Activated CD4-positive, alpha-beta T cell treated with anti-CD3 and anti-CD28 coated beads, Interleukin-10, Interleukin-2, amounts not matched to agents 100 ng/mL and 50 ng/mL, durations not matched to agents 16 hours and 8 hours (primary cell): ENCODE measurements at places on chromosomes 3 and 15.
A peak's percentile ranks its signal among the peaks of the same experiment; 100 is the strongest.

DNA sequence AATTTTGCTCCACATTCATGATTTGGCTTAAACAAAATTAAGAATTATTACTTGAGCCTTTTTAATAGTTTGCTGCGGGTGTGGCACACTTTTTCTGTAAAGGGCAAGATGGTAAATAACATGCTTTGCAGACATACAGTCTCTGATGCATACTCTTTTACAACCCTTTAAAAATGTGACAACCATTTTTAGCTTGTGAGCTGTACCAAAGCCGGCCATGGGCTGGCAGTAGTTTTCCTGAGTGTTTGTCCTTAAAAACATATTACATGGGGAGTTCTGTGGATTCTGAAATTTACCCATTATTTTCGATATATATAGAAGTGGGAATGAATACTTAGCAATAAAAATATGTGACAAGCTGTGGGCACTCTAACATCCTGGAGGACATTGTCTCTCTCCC lies 163.4 kb downstream of the FNDC3B start:
- no peak for DNase-seq

GRCh38 chr3:4827767-4828166 lies 151.5 kb upstream of the BHLHE40 start:
- no peak for DNase-seq

DNA sequence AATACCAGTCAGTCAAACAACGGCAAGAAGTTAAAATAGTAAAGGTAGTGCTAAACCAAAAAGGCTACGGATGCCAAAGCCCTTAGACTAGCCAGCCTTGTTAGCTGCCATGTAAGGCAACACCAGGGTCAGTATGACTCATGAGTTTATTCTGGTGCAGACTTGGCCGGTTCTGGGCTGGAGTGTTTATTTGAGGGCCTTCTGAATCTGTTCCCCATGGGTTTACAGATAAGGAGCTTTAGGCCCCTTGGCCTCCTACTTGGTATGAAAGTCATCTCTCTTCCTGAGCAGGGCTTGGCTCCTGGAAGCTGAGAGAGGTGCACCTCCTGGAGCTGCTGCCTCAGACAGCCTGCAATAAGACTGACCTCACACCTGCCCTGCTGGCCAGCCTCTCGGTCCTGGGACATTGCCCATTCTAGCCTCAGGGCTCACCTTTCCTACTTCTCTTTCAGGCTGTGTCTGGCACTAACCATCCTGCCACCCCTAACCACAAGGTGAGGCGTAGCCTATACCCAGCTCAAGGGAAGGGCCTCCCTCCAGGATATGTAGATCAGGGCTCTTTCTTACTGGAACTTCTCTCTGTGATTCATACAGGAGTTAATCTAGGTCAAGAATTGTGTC lies 10.4 kb upstream of the RTP1 start:
- DNase-seq = no peak

- DNase-seq = peak; percentile 76
Observed at GRCh38 chr3:125512135-125512920, 7.7 kb downstream of the SNX4 start.

GRCh38 chr15:77416148-77416455 lies 3.8 kb downstream of the PEAK1 start:
- no peak for DNase-seq

DNA sequence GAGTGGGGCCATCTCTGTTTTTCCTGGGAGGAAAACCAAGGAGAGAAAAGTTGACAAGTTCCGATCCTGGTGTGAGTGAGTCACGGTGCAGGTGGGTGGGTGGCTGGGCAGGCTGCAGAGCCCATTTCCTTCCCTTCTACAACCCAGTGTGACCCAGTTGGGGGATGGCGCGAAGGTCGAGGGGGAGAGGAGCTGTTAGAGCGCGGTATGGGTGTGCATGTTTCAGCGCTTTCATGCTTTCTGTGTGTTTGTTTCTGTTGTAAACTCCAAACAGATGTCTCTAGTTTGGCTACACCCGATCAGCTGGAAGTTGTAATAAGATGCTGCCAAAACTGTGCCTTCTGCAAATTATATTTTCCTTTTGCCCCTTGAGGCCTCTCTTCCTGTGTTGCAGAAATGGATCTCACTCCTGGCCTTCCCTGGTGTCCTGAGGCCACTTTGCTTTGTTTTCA lies 3.8 kb downstream of the FAM43A start:
- no peak for DNase-seq

DNA sequence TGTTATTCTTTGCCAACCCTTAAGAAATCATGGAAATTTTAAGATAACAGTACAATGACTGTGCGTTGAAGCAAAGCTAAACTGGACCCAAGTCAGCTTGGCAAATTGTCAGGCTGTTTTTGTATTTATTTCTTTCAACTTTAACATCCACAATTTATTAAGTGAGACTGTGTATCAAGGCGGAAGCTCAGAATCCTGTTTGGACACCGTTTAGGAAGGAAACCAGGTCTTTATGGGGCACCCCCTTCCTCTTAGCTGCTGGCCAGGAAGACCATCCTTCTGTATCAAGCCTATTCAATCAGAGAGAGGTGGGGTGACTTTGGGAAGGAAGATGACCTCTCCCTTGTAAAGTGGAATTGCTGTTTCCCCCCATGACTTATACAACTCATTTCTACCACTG lies 166.0 kb downstream of the MCTP2 start:
- no peak for DNase-seq

DNA sequence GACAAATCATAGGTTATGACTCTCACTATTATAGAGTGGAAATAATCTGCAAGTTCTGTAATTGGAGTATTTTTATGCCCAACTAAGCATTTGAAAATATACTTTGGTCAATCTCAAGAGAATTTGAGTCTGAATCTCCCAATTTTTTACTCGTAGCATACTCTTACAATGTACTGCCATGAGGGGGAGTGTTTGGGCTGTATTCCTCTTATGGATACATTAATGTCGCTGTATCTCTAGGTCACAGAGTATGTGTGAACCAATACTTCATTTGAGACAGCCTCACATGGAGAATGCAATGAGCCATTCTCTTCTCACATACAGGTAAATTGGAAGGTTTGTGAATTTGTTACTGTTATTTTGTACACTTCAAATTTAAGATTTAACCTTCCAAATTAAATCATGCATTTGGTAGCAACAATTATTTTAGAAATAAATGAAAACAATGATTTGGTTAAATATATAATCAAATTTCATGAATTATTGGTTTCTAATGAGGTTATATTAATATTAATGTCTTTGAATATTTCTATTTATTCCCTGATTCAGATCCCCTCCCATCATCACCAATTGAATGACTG lies 5.5 kb upstream of the CD200 start:
- DNase-seq = peak; percentile 75

DNA sequence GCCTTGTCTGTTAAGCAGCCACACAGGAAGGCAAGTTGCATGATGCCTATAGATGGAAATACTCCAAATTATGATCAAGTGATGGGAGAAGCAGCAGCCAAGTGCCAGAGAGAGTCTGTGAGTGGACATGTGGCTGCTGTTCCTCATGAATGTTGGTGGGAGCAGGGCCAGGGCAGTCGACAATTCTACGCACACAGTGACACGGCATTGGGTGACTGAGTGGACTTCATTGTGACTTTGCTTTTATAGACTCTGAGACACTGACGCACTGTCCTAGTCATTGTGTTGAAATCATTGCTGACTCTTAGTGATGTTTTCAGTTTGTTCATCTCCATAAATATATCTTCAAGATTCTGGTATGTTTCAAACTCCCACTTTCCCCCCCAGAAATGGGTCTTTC lies 246.3 kb upstream of the SEMA6D start:
- no peak for DNase-seq

DNA sequence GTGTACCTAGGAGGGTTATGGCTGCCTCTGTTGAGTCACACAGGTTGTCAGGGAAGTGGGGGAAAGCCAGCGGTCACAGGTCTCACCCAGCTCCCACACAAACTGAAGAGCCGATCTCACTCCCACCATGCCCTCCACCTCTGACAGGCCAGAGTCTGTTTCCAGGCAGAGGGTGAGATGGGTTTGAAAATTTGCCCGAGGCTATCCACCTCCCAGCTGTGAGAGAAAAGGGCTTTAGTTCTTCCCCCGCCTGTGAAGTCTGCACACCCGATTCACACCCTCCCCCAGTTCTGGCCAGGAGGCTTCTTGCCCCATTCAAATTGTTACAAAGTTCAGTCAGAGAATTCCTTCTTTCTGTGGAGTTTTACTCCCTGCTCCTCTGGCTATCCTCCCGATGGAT lies 446.9 kb downstream of the EDEM1 start:
- DNase-seq = no peak

- DNase-seq = no peak
Observed at GRCh38 chr15:63244976-63245645, 32.3 kb upstream of the APH1B start.

DNA sequence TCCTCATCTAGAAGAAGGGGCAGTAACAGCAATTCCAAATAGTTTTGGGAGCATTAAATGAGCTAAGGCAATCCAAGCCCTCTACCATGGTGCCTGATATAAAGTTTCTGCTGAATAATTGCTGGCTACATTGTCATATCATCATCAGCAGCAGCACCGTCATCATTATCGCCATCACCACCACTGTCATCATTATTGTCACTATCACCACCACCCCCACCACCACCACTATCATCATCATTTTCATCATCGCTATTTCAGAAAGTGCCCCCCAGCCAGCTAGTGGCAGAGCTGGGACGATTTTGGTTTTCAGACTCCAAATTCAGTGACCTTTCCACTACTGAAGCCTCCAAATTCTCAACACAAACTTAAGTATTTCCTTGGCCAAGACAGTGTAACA lies 15.0 kb downstream of the XCR1 start:
- no peak for DNase-seq

- DNase-seq = no peak
Observed at GRCh38 chr15:66156310-66156975, 97.1 kb downstream of the MEGF11 start.

GRCh38 chr3:108300103-108300849 lies 3.9 kb downstream of the HHLA2 start:
- peak; percentile 42 for DNase-seq

DNA sequence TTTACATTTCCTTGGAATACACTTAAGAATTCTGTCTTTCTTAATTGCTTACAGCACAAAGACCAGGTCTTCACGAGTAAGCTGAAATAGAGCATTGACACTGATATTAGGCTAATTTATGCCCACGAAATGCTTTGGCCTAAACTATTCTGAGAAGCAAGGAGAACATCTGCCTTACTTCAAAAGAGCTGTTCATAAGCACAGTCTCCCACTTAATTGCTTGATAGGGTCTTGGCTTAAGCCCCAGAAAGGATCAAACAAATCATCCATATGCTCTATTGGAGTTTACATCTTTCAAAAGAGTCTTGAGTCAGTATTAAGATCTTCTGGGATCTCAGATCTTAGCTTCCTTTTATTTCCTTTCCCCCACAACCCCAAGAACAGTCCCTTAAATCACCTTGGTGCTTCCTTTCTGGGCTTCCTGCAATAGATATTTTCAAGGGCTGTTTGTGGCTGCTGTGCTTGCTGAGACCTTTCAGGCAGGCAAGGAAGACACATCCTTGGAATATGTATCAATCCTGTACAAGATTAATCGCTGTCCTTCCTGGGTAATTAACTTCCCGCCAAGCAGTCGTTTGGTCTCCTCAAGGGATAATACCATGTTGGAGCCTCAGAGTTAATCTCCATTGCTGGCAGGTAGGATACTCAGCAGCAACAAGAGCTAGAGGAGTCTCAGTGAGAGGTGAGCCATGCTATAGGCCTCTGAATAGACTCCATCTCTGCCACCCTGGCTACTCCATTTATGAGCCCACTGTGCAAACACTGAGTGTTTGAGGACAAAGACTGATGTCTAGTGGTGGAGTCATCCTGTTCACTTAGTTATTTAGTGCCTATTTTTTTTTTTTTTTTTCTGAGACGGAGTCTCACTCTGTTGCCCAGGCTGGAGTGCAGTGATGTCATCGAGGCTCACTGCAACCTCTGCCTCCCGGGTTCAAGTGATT lies 37.1 kb downstream of the TMEM158 start:
- DNase-seq = no peak

GRCh38 chr3:19931180-19931692 lies 2.8 kb downstream of the EFHB start:
- peak; percentile 87 for DNase-seq

DNA sequence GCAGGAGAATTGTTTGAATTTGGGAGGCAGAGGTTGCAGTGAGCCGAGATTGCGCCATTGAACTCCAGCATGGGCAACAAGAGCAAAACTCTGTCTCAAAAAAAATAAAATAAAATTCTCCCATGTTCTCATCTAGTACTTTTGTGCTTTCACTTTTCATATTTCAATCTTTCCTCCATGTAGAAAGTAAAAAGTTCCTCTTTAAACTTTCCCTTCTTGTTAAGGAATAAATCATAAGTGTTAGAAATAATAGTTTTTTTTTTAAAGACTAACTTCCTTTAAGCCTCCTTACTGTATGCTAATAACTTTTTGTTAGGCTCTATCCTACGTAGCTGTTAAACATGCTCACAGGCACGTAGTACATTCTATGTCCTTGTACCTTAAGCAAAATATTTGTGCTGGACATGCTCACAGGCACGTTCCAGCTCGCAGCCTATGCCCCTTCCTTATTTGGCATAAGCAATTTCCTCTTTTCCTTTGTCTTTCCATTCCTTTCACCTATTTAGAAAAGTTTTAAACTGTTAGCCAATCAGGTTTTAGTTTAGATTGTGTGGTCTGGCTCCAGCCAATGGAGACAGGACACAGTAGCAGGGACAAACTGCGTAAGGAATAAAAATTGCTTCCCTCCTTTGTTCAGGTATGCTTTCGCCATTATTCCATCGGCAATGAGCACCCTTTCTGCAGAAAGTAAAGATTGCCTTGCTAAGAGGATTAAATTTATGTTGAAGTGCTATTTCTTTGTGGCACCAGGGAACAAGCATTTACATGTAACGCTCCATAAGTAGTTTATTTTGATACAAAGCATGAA lies 38.9 kb upstream of the PIK3CB start:
- DNase-seq = no peak

GRCh38 chr15:60464836-60465630 lies 13.9 kb downstream of the ICE2 start:
- DNase-seq = no peak

GRCh38 chr3:140753865-140754754 lies 76.2 kb downstream of the TRIM42 start:
- peak; percentile 11 for DNase-seq

GRCh38 chr3:13839726-13840340 lies 40.0 kb downstream of the WNT7A start:
- DNase-seq = no peak

GRCh38 chr3:46359733-46360493 lies 6.0 kb downstream of the CCR2 start:
- DNase-seq = peak; percentile 84

- no peak for DNase-seq
Observed at GRCh38 chr3:126567696-126568438, 9.1 kb upstream of the C3orf22 start.

- DNase-seq = no peak
Observed at GRCh38 chr3:49460188-49460890, 9.7 kb upstream of the DAG1 start.
